Cardiac muscle cell (in vitro differentiated cells and primary cell): ENCODE measurements at places on chromosomes 6 and 20.

DNA sequence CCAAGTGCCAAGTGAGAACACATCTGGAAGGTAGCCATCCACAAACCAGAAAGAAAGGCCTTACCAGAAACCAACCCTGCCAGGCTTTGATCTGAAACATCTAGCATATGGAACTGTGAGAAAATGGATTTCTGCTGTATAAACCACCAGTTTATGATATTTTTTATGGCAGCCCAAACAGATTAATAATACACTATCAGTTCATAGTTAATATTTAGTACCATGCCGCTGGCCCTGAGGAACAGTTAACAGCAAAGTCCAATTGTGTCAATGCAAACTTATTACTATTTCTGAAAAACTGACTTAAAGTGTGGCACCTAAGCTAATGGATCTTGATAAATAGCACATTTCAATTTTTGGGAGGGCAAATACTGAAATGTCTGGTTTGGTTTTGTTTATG lies 35.4 kb upstream of the PRSS35 start:
- H3K27me3 ChIP-seq: peaks cover 5% of the 10 kb centered on the region
- no peak for DNase-seq
- no peaks in the 10 kb centered on the region for H3K36me3 ChIP-seq
- H3K4me3 ChIP-seq: no peak overlapping the region

DNA sequence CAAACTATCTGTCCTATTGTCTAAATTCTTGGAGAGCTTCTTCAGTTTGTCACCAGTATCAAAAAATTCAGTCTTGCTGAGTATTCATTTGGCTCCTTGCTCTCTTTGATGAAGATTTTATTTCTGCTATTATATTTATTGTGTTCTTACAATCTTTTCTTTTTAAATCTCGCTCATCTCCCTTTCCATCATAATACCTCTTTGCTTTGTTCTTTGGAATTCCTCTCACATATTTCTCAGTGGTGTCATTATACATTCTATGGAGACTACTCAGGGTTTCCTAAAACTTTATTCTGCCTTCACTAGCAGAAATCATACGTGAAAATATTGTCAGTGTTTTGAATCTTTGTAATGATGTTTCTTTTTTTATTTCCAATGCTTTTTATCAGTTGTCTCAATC lies 445.2 kb upstream of the ID4 start:
- no peaks in the 10 kb centered on the region for H3K27me3 ChIP-seq
- no peak for DNase-seq
- H3K4me1 ChIP-seq: no peaks in the 10 kb centered on the region
- no peak overlapping the region for H3K27ac ChIP-seq

DNA sequence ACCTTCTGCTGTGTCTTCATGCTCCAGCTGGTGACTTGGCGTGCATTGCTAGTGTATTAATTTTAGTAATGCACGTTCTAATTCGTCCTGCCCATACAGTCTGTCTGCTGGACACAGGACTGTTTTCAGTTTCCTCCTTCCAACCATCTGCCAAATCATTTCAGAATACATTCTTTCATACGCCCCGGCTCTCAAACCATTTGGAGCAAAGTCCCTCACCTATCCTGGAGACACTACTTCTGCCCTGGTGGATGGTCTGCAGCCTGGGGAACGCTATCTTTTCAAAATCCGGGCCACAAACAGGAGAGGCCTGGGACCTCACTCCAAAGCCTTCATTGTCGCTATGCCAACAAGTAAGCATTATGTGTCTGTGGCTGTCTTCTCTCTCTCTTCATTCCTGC lies 60.5 kb downstream of the FNDC1 start:
- H3K36me3 ChIP-seq: no peaks in the 10 kb centered on the region
- peaks cover 32% of the 10 kb centered on the region for H3K27me3 ChIP-seq
- H3K27ac ChIP-seq: no peak overlapping the region
- H3K4me3 ChIP-seq: no peak overlapping the region
- no peak for DNase-seq
- H3K4me1 ChIP-seq: no peaks in the 10 kb centered on the region

GRCh38 chr6:84280030-84280429 lies 52.6 kb upstream of the CEP162 start:
- H3K4me3 ChIP-seq: no peak overlapping the region
- no peak for DNase-seq
- H3K36me3 ChIP-seq: no peaks in the 10 kb centered on the region
- no peak overlapping the region for H3K27ac ChIP-seq

DNA sequence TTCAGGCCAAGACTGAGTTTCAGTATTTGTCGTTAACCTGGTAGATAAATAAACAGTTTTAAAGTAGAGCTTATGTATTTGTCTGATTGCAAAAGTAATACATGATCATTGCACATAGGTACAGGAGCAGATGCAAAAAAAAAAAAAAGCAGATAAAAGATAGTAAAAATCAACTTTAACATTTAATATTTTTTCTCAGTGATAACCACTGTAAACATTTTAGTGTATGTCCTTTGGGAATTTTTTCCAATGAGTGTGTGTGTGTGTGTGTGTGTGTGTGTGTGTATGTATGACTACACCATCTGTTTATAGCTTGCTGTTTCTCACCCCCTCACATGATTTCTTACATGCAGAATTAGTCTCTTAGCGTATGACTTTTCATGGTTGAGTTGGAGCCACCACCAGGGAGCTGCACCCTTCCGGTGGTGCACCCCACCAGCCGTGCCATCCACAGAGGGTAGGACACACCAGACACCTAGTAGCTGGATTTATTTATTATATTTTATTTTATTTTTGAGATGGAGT lies 26.3 kb downstream of the WRNIP1 start:
- peaks cover 29% of the 10 kb centered on the region for H3K4me1 ChIP-seq
- H3K36me3 ChIP-seq: no peaks in the 10 kb centered on the region
- DNase-seq: no peak
- no peak overlapping the region for H3K27ac ChIP-seq
- H3K27me3 ChIP-seq: no peaks in the 10 kb centered on the region

DNA sequence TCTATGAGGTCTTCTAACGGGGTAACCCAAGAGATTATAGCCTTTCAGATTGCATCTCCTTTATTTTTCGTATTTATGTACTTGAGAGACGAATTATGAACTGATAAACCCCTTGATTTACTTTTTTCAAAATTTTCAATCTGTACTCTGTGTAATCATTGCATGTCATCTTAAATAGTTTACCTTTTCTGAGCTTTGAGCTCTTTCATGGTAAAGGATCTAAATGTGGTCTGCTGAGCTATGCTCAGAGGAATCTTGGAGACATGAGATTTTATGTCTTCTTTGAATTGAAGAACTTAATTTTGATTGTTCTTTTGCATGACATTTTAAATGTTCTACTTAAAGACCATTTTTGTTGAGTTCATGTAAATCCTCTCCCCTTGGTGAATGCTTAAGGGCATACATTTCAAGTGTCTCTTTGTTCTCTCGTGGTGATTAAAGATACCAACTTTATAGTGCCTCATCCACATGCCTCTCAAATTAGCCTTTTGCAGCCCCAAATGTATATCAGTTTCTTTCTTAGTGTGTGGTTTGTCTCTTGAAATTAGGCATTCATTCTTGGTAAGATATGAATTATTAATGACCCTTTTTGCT lies 116.3 kb upstream of the SCGN start:
- H3K27me3 ChIP-seq: no peaks in the 10 kb centered on the region
- peaks cover 11% of the 10 kb centered on the region for H3K36me3 ChIP-seq
- H3K27ac ChIP-seq: no peak overlapping the region
- H3K4me1 ChIP-seq: no peaks in the 10 kb centered on the region

DNA sequence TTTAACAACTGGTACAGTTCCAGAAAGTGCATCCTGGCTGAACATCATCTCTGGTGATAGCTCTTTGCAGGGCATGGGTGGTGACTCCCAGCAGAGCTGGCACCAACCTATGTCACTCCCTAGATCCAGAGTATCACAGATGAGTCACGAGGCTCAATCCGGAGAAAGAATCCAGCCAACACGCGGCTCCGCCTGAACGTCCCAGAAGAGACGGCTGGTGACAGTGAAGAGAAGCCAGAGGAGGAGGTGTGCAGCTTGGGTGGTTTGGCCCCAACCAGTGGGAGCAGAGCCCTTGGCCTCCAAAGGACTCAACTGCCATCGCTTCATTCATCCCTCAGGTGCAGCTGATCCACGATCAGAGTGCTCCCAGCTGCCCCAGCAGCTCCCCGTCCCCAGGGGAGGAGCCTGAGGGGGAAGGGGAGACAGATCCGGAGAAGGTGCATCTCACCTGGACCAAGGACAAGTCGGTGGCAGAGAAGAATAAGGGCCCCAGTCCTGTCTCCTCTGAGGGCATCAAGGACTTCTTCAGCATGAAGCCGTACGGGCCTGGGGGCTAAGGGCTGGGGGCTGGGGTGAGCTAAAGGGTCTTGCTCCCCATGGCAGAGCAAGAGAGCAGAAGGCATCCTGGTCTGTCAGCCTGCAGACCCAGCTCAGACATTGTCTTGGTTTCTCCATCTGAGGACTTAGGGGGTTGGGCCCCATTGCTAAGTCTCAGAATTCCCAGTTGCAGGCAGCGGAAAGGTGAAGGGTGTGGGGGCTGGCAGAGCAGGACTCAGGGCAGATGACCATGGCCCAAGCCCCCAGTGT lies 27.2 kb downstream of the SLC12A5 start:
- peaks cover 5% of the 10 kb centered on the region for H3K36me3 ChIP-seq
- H3K27me3 ChIP-seq: peaks cover 80% of the 10 kb centered on the region
- no peak for DNase-seq
- no peak overlapping the region for H3K4me3 ChIP-seq

GRCh38 chr6:107731422-107732319 lies 92.4 kb downstream of the SCML4 start:
- no peaks in the 10 kb centered on the region for H3K4me1 ChIP-seq
- H3K36me3 ChIP-seq: no peaks in the 10 kb centered on the region
- no peak overlapping the region for H3K4me3 ChIP-seq
- no peak overlapping the region for H3K27ac ChIP-seq
- H3K27me3 ChIP-seq: peaks cover 7% of the 10 kb centered on the region

DNA sequence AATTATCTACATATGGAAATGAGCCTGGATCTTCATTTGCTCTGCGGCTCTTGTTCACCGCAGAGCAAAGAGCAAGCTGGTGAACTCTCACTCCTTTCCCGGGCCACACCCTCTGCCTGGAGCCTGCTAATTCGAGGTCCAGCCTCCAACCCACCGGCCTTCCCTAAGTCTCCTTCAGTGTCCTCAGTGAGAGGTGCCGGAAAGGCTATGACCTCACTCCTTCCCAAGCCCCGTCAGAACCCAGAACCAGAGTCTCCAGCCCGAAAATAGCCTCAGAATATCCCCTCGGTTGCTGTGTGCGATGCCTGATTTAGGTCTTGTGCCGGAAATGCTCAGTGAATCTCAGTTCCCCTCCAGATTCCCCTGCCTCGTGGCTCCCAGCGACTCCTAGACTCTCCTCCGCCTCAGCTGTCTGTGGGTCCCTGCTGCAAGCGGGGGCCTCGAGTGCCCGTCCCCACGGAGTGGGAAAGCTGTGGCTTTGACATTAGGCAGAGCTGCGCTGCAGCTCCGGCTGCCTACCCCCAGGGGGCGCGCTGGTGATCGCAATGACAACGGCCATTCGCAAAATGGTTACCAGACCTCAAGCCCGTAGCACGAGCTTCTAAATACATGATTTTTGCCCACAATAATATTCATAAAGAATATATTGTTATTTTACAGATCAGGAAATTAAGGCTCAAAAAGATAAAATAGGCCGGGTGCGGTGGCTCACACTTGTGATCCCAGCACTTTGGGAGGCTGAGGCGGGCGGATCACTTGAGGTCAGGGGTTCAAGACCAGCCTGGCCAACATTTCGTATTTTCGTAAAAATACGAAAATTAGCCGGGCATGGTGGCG lies 4.1 kb upstream of the BNIP5 start:
- H3K36me3 ChIP-seq: no peaks in the 10 kb centered on the region
- DNase-seq: peak; percentile 95
- H3K27me3 ChIP-seq: peaks cover 3% of the 10 kb centered on the region
- H3K4me1 ChIP-seq: peaks cover 7% of the 10 kb centered on the region

GRCh38 chr6:32087574-32088486 lies 21.3 kb downstream of the TNXB start:
- no peaks in the 10 kb centered on the region for H3K36me3 ChIP-seq
- peak; percentile 93 for DNase-seq
- no peak overlapping the region for H3K4me3 ChIP-seq
- peaks cover 9% of the 10 kb centered on the region for H3K27me3 ChIP-seq
- H3K27ac ChIP-seq: no peak overlapping the region

DNA sequence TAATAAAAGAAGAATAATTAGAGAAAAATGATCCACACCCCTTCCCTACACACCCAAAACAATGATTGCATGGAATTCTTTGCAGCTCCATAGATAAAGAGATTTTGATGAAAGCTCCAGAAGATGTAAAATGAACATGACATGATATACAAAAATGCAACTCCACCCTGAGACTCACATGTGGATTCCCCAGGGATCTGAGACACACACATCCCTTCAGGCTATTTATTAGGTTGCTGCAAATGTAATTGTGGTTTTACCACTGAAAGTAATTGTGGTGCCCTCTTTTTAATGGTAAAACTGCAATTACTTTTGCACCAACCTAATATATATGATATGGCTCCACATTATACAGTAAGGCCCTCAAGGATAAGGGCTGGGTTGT lies 40.4 kb upstream of the TBC1D7 start:
- H3K27ac ChIP-seq: no peak overlapping the region
- DNase-seq: no peak
- no peaks in the 10 kb centered on the region for H3K27me3 ChIP-seq
- peaks cover 45% of the 10 kb centered on the region for H3K4me1 ChIP-seq
- H3K36me3 ChIP-seq: no peaks in the 10 kb centered on the region

- H3K4me1 ChIP-seq: no peaks in the 10 kb centered on the region
- no peak overlapping the region for H3K4me3 ChIP-seq
- no peak overlapping the region for H3K27ac ChIP-seq
- H3K27me3 ChIP-seq: no peaks in the 10 kb centered on the region
- no peaks in the 10 kb centered on the region for H3K36me3 ChIP-seq
- DNase-seq: no peak
Observed at GRCh38 chr6:6179858-6180623, 140.4 kb downstream of the F13A1 start.

- H3K4me1 ChIP-seq: no peaks in the 10 kb centered on the region
- no peaks in the 10 kb centered on the region for H3K27me3 ChIP-seq
- DNase-seq: peak; percentile 24
- no peak overlapping the region for H3K27ac ChIP-seq
- H3K4me3 ChIP-seq: no peak overlapping the region
Observed at GRCh38 chr6:19988555-19988954, 151.4 kb downstream of the ID4 start.

- no peaks in the 10 kb centered on the region for H3K27me3 ChIP-seq
- H3K4me1 ChIP-seq: no peaks in the 10 kb centered on the region
- no peak overlapping the region for H3K27ac ChIP-seq
- H3K4me3 ChIP-seq: no peak overlapping the region
- H3K36me3 ChIP-seq: no peaks in the 10 kb centered on the region
- no peak for DNase-seq
Observed at GRCh38 chr6:135066806-135067205, 12.2 kb upstream of the HBS1L start.

DNA sequence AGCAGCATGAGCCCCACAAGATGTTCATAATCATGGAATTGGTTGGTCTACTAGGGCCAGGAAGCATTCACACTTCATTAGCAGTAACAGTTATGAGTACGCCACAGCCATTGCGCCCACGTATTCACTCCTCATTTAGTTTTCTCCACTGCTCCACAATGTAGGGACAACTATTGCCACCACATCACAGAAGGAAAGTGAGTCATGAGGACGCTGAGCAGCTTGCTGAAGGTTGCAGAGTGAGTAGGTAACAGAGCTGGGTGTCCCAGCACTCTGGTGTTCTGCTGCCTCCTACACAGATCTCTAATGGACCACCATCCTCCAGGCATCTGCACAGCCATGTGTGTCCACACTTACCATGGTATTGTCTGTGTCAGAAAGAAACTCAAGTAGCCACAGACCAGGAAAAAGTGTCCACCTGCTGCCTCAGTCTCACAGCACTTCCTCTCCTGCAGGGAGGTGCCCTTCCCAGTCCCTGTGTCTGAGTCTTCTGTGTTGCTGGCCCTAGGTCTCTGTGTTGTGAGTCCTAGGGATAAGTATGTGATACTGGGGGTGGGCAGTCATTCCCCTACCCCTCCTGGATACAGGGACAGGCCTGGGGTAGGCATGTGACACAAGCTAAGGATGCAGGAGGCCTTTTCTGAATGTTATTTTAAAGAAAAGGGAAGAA lies 103.9 kb downstream of the TTLL2 start:
- DNase-seq: no peak
